ENCODE measurements at places on chromosomes 2 and 18.

DNA sequence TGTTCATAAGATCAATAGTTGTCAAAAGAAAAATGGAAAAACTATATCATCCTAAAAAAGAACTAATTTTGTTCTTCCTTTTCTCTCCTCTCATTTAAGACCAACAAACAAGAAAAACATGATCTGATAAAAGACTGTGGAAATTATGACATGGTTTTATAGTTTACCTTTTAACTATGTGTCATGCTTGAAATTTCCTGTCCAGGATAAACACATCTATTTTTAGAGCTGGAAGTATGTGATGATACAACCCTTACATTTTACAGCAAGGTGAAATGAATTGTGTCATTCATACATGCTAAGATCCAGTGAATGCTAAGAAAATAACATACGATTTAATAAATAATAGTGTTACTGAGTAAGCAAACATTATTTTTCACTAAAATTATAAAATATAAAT lies 89.9 kb downstream of the GULP1 start:
- no peak for DNase-seq

GRCh38 chr2:18065249-18065648 lies 186.8 kb downstream of the KCNS3 start:
- no peak for DNase-seq

DNA sequence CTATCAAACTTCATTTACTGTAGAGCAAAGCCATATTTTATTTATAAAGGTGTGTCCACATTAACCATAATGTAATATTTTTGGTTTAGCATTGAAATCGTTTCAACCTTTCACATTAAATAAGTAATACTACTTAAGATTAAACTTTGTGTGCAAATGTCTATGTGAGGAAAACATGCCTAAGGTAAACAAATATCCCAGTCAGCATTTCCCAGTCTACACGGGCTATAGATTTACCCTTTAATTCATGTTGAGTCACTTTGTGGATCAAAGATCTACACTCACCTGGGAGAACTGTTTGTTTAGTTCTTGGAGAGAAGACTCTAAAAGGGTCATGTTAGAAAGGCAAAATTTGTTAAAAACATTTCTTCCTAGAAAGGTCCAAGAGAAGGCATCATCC lies 89.1 kb downstream of the ABCA12 start:
- no peak for DNase-seq

- no peak for DNase-seq
These were observed 147.1 kb upstream of the OTOS start for GRCh38 chr2:240287496-240288086.

DNA sequence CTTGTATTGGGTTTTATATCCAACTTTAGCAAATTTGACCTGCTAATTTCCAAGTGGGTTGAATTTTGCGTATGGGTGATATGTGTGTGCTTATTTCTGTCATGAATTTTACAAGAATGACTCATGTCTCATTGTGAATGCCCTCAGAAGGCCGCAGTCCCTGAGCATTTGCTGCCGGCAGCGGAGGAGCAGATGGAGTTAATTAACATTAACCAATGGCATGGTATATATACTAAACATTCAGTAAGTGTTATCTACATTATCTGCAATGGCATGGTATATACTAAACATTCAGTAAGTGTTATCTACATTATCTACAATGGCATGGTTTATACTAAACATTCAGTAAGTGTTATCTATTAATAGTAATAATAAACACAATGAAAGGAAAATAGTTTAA lies 90.1 kb downstream of the DOK6 start:
- DNase-seq, result no peak

DNA sequence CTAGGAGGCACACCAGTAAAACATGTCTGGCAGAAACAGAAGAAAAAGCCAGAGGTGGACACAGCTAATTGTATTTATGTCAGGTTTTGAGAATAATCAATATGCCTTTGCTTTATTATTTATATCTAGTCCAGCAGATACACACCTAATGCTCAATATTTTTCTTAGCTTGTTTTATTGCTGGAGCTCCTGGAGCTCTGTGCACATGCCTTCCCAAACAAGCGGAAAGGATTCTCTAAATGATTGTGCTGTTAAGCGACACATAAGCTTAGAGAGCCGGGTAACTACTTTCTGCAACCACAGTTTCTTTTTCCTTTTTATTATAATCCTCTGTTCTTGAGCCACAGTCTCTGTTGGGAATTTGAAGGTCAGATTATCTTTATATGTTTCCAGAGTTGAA lies 177.3 kb upstream of the ST6GAL2 start:
- peak; percentile 57 for DNase-seq

GRCh38 chr2:203155406-203155805 lies 83.4 kb upstream of the CYP20A1 start:
- no peak for DNase-seq

DNA sequence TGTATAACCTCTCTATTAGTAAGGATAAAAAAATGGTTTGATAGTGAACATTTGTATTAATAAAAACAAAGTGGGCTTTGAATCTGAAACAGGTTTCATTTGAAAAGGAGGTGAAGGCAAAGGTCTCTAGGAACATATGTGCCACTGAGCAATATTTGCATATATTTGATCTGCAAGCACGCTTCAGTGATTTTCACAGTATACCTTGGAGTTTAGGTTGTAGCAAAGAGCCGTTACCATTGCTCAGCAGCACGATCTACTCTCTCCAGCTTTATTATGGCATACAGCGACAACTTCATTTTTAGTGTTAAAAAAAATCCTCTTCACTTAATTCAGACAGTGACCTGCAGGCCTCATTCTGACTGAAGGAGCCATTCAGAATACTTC lies 75.8 kb upstream of the ZEB2 start:
- no peak for DNase-seq

GRCh38 chr18:23354625-23355024 lies 98.5 kb upstream of the RIOK3 start:
- no peak for DNase-seq

DNA sequence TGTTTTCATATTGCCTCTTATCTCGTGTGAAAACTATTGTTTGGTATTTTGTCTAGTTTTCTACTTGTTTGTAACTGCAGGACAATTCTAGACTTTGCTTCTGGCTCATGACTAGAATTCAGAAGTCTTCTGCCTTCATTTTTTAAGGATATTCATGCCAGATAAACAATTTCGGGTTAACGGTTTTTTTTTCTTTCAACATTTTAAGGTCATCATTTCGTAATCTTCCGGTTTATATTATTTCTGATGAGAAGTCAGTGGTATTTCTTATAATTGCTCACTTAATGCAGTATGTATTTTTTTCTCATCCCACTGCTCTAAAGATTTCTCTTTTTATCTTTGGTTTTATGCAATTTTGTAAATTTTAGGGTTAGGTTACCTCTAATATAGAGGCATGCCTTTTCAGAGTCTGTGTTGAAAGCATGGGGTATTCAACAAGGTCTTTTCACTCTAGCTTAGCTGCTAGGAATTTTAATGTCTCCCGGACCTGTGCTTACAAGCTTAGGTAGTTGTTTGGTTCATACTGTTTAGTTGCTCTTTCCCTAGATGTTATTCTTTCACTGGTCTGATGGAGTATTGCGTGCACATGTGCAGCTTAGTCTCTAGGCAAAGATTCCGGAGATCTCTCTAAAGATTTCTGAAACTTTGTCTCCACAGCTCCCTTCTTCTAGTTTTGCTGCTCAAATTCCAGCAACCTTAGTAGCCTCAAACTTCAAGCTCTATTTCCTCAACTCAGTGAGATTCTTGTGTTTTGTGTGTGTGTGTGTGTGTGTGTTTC lies 198.1 kb downstream of the MCFD2 start:
- no peak for DNase-seq

DNA sequence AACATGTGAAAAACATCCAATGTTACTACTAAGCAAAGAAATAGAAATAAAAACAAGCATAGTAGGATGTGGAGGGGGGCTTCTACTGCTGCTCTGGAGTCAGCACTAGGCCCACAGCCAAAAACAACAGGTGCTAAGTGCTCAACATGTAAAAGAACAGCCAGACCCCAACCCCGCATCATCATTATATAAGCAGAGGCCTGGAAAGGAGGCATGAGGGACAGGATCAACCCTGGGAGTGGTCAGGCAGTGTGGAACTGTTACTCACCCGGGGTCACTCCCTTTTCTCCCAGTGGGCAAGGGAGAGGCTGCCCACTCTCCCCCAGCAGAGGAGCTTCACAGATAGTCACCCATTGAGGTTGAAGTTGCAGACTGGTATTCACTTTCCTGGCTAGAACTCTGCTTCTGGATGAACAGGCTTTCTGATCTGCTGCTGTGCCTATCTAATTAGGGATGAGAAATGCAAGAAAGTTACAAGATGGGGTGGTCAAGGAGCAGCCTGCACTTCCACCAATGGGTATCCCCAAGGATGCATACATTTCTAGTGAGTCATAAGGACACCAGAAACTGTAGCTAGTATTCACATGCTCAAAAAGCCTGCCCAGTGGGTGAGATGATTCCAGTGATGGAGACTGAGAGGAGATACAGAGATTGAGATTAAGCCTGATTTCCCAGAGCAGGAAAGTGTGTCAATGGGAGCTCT lies 480.1 kb upstream of the TCF4 start:
- DNase-seq, result no peak

GRCh38 chr2:66845307-66845706 lies 410.4 kb downstream of the MEIS1 start:
- peak; percentile 59 for DNase-seq

DNA sequence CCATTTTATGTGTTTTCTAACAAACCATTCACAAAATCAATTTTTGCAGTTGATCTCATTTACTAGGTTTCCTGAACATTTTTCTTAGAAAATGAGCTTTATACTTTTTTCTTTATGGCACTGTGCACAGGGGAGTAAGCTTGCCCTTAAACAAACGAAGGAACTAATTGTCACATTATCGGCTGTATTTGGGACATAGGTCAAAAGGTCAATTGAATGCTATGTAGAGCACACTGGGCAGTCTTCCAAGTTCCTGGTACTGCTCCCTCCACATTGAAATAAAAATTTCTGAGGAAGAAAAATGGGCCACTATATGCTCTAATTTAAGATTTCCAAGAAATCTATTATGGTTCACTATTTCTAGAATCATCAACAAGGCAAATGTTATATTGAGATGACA lies 93.6 kb upstream of the TMEFF2 start:
- no peak for DNase-seq

DNA sequence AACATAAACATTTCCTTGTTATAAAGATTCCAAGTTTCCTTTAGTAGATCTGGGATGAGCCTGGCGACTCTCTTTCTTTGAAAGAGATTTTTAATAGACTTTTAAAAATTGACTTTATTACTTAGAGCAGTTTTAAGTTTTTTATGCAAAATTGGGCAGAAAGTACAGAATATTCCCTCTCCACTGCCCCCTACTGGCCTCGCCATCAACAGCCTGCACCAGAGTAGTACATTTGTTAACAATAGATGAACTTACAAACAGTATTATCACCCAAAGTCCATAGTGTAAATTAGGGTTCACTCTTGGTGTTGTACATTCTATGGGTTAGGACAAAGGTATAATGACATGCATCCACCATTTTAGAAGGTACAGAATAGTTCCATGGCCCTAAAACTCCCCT lies 3.9 kb downstream of the MAP3K19 start:
- DNase-seq, result no peak

- no peak for DNase-seq
These were observed 132.0 kb upstream of the REV1 start for GRCh38 chr2:99621774-99622173.

DNA sequence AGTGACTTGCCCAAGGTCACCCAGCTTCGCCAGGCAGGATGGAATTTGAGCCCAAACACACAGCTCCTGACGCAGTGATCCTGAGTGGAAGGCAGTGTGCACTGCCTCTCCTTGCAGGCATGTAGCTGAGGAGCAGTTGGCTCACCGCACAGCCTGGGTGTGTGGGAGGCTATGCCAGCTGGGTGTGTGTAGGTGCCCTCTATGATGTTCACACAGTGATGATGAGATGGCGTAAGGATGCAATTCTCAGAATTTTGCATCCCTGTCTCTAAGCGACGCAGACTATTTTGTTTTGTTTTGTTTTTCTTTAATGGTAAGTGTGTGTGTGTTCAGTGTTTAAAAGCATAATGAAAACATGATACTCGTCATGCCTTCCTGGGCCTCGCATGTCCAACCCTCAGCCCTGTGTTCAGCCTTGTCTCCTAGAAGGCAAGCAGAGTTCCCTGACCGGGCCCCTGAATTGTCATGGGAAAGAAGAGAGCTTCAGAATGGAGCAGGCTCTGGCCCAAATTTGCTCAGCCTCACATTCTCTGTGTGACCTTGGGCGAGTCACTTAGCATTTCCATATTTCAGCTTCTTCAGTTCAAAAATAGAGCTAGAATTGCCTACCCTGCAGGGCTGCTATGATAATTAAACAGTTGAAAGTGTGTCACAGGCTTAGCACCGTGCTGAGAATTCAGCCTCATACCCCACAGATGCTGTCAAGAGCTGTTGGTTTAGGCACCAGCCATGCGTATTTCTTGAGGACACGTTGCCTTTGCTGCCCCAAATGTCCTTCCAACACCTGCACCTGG lies 603.6 kb upstream of the RAB6C start:
- no peak for DNase-seq

- DNase-seq, result no peak
These were observed 128.0 kb upstream of the TACR1 start for GRCh38 chr2:75327334-75327733.

GRCh38 chr18:6363216-6363615 lies 51.5 kb downstream of the L3MBTL4 start:
- no peak for DNase-seq

DNA sequence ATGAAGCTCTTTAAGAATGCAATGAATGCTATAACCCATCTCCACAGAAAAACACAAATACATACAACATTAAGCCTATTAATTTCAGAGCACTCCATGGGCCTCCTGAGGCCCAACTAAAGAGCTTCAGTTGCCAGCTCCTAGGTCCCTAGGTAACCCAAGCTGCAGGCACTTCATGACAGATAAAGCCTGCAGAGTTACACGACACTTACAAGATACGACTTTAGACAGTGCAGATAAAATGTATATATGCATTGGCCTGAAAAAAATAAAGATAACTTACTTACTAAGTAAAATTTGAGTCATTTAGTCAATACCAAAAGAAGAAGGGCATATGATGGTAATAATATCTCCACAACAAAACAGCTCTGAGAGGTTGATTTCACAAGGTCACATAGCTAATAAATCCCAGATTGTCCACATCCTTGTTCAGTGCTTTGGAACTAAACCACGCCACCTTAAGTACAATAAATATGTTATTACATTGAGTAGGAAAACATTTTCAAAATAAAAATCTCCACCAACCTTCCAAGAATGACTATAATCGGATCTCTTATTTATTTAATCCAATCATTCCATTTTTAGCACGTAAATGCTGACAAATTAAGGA lies 3.4 kb downstream of the MAP4K3 start:
- DNase-seq, result no peak

DNA sequence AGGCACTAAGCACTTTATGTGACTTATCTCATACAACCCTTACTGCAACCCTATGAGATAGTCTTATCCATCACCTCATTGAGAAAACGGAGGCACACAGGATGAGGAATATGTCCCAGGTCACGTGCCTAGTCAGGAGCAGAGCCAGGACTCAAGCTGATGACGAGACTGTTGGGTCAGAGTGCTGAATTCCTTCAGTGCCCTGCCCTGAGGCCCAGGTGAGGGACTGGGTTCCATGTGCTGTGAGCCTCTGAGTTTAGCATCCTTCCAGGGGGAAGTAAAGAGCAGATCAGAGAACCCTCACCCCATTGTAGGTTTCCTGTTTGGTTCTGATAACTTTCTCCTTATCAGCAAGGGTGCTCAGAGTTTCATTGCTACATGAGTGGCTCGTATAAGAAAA lies 11.7 kb upstream of the EDAR start:
- DNase-seq, result peak; percentile 26
